Ovary (tissue), 10 donors: ENCODE measurements at places on chromosomes 5 and 9. TPM values are rescaled to one million over a fixed set of nuclear protein-coding genes. Genes with fewer than 3 reads are reported as not detected.

GRCh38 chr5:142551338-142552067 lies 134.4 kb downstream of the FGF1 start:
- no peak overlapping the region for H3K4me3 ChIP-seq
- no peaks in the 10 kb centered on the region for H3K36me3 ChIP-seq
- DNase-seq, result no peak
- no peaks in the 10 kb centered on the region for H3K4me1 ChIP-seq

DNA sequence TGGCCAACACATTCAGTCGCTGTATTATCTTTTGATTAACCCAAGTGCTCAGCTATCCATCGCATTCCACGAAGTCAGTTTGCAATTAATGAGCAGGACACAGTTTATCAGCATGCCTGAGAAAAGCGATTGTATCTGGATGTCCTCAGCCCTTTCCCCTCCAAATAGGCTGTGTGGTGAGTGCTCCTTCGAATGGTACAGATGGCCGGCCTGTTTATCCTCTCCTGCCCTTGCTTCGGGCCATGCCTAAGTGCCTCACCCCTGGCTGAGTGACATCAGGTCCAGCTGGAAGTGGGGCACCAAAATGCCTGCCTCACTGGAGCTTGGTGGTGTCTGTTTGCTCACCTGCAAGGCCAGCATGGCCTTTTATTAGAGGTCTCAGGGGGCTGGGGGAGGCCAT lies 317.3 kb downstream of the GADD45G start:
- no peak overlapping the region for H3K27ac ChIP-seq
- peaks cover 6% of the 10 kb centered on the region for H3K4me1 ChIP-seq
- no peak for DNase-seq
- H3K4me3 ChIP-seq, result no peak overlapping the region
- H3K36me3 ChIP-seq, result no peaks in the 10 kb centered on the region

DNA sequence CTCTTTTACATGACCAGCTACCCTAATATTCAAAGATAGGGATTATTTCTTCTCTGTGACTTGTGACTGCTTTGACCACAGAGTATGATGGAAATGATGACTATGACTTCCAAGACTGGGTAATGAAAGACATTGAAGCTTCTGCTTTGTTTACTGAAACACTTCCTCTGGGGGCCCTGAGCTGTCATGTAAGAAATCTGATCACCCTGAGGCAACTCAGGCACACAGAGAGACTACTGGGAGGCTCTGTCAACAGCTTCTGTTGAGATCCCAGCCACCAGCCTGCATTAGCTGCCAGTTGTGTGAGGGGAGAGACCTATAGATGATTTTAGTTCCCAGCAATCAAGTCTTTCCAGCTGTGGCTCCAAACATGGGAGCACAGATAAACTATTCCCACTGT lies 76.5 kb downstream of the KCTD16 start:
- no peak for DNase-seq
- H3K4me3 ChIP-seq, result no peak overlapping the region
- H3K4me1 ChIP-seq, result no peaks in the 10 kb centered on the region
- H3K36me3 ChIP-seq, result no peaks in the 10 kb centered on the region
- H3K27me3 ChIP-seq, result no peaks in the 10 kb centered on the region
- H3K27ac ChIP-seq, result no peak overlapping the region

- H3K27me3 ChIP-seq, result no peaks in the 10 kb centered on the region
- no peak for DNase-seq
- H3K4me3 ChIP-seq, result peak overlapping the region; percentile 64
Observed at GRCh38 chr9:96565671-96566497, 53.8 kb downstream of the CDC14B start.

DNA sequence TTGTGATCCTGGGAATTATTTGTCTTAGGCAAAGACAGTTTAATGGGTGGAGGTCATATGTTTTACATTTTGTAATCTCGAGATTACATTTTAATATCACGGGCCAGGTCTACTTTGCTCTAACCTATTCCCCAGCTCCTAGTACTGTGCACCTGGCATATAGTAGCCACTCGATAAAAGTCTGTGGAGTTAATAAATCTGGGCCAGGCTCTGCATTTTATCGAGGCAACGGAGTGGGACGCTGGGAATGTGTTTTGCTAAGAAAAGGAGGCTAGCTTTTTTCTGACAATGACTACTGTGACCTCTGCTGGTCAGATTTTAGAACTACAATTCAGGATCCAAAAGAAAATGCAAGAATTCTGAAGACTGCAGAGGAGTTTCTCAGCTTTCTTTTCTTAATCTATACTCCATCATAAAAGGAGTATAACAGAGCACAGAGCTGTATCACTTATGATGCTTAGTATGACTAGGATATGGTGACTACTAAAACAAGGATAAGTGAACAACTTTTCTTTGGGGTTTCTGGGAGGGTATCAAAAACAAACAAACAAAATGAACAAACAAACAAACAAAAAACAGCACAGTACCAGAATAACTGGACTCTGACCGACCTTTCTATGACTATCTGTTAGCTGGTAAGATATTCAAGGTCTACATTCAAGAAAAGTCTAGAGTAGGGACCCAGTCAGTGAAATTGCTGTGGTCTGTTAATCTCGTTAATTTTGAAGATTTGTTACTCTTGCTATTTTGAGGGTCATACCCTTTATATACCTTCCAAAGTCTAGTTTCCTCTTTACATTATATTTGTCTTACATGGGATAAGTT lies 46.1 kb upstream of the CER1 start:
- no peak overlapping the region for H3K4me3 ChIP-seq
- no peak overlapping the region for H3K27ac ChIP-seq
- no peaks in the 10 kb centered on the region for H3K27me3 ChIP-seq
- no peaks in the 10 kb centered on the region for H3K36me3 ChIP-seq

Gene TNC
- total RNA-seq, result 2.9 TPM

Gene PKD2L2
- total RNA-seq, result not detected

Gene DAB2
- 67.6 TPM for total RNA-seq

Gene SLC23A1
- 2.5 TPM for total RNA-seq

Gene CDH18
- total RNA-seq, result not detected
